Dermis blood vessel endothelial cell (primary cell): ENCODE measurements at places on chromosomes 3 and 15.

- DNase-seq = no peak
These were observed 13.5 kb downstream of the CCPG1 start for GRCh38 chr15:55394694-55395093.

GRCh38 chr3:157094301-157094700, 65.6 kb downstream of the CCNL1 start:
- DNase-seq = no peak

GRCh38 chr3:36060950-36061349, 319.4 kb upstream of the STAC start:
- no peak for DNase-seq

GRCh38 chr15:70698426-70698825, 64.9 kb downstream of the UACA start:
- DNase-seq = peak; percentile 67

- no peak for DNase-seq
These were observed 32.8 kb upstream of the TSEN2 start for GRCh38 chr3:12451481-12451880.

DNA sequence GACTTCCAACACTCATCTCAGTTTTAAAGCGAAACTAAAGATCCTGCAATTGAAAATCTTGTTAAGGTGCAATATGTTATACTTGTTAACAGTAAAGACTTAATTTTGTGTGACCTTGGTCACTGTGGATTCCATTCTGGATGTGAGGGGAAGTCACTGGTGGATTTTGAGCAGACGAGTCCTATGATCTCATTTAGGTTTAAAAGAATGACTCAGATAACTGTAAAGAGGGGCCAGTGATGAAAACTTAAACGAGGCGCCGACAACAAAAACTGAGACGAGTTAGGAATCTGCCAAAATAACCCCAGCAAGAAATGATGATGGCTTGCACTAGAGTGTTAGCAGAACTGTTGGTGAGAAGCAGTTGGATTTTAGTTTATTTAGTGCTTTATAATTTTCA, 56.5 kb downstream of the LRRC28 start:
- DNase-seq = peak; percentile 7

DNA sequence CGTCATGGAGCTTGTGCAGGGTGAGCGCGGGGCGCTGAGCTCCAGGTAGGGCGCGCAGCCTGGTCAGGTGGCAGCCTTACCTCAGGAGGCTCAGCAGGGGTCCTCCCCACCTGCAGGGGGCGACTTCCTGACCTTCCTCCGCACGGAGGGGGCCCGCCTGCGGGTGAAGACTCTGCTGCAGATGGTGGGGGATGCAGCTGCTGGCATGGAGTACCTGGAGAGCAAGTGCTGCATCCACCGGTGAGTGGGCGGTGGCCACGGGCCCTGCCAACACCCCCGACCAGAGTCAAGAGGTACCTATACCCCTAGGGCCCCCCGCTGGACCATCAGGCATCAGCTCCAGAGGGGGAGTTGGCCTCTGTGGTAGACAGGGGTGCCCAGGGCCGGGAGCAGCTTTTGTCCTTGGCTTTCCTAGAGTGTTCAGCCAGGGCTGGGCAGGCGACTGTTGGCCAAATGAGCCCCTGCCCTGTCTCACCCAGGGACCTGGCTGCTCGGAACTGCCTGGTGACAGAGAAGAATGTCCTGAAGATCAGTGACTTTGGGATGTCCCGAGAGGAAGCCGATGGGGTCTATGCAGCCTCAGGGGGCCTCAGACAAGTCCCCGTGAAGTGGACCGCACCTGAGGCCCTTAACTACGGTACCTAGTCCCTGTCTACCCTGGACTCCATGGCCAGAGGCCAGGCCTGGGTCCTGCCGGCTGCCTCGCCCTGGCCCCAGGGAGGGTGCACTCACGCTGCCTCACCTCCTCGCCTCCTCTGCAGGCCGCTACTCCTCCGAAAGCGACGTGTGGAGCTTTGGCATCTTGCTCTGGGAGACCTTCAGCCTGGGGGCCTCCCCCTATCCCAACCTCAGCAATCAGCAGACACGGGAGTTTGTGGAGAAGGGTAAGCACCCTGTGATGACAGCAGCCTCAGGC, 9.1 kb downstream of the FES start:
- no peak for DNase-seq

GRCh38 chr3:23073724-23074305, 129.3 kb upstream of the UBE2E2 start:
- no peak for DNase-seq

DNA sequence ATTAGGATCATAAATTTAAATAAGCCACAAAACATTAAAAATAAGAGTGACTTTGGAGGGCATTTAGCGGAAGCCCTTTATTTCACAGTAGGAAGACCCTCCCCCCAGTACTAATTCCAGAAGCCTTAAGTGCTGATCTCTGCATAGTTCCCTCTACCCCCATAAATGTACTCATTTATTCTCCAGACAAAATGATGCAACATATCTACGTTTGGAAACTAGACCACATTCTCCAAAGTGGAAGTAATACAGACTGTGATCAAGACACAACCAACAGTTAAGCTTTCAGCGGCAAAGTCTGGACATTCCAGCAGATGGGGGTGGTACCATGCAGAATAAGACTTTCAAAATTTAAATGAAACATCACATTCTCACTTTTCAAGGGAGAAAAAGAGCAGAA, 44.8 kb upstream of the RPS17 start:
- DNase-seq = no peak

DNA sequence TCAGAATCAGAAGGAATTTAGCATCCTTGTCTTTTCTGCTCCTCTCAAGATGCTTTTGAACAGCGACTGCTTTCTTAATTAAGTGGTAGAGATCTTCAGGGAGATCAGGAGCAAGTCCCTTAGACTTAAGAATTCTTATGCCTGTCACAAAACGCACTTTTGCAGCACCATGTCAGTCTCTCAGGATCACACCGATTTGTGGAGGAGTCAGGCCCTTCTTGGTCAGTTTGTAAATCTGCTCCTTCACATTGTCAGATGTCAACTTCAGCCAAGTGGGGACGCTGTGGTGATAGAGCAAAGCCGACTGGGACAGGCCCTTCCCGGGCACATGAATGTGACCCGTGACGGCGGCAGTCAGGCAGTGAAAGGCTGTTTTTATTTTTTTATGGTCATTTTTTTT, 35.7 kb upstream of the MYZAP start:
- no peak for DNase-seq

DNA sequence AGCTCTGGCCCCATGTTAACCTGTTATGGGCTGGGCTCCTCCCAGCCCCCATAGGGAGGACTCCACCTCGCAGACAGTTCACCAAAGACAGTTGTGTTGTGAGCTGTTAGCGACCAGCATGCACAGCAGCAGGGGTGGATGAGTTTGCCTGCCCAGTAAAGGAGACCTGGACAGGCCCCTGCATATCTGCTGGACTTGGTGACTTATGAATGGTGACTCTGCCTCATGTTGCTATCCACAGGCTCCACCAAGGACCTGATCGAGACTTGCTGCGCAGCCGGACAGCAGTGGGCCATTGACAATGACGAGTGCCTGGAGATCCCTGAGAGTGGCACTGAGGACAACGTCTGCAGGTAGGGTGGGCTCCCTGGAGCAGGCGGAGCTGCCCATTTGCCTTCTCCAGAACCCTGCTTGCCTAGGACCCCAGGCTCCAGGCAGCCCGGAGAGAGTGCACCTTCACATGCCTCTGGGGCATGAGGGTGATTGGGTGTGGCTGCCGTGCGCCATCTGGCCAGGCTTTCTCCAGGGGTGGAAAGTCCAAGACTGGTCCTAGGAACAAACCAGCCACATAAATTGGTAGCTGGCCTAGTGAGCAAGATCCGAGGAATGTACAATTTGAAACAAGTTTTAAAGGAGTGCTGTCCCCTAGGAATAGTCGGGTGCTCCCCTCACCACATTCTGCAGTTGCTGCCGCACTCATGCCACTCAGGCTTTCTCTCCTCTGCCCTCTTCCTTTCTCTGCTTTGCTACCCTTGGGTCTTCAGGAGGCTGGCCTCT, 59.1 kb downstream of the FBLN2 start:
- no peak for DNase-seq

DNA sequence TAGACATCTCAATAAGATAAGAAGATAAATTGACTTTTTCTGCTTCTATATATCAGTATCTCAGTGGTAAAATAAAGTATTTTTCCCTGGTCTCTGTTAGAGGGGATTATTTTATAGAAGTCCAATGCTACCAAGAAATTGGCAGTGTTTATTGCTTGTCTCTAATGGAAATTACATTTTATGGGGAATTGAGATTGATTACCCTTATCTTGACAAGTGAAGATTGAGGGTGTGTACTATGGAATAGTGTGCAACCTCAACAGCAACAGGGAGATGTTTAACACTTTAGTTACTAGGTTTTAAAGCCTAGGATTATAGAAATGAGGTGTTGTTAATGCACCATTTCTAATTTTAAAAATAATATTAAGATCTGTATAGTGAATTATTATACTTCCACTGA, 154.8 kb upstream of the ROBO1 start:
- no peak for DNase-seq

GRCh38 chr15:64274341-64274950, 81.5 kb downstream of the CSNK1G1 start:
- no peak for DNase-seq

GRCh38 chr3:158809642-158810041, 7.8 kb downstream of the MFSD1 start:
- no peak for DNase-seq

- no peak for DNase-seq
These were observed 21.8 kb downstream of the TRIM42 start for GRCh38 chr3:140699516-140700231.

DNA sequence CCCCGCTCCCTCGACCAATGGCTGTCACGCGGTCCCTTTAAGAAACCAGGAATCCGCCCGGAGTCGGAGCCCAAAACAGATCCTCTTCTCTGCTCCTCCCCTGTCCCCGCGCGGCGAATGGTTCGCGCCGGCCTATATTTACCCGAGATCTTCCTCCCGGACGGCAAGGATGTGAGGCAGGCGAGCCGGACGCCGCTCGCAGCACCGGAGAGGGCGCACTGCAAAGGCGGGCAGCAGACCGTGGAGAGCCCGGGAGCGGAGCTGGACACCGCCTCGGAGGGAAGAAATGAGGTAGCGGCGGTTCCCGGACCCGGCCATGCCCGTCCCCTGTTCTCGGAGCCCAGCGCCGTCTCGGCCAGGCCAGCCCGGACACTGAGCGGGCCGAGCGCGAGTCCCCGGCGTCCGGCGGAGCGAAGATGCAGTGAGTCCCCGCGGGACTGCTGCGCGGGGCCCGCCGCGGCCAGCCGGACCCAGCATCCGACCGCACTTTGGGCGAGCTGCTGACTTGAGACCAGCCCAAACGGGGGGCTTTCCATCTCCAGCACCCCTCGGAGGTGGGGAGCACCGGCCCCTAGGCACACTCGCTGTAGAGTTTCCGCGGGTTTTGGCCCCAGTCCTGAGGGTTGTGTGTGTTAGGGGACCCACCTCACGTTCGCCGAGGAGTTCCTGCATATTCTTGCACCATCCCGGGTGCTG, at the start of gene FAM43A:
Gene FAM43A (plus strand): TSS at position 166 of the 696 bp plus-strand sequence. CDS start 944 bp downstream, outside the sequence.
- peak; percentile 98 for DNase-seq

- peak; percentile 21 for DNase-seq
These were observed 233.5 kb upstream of the AGTR1 start for GRCh38 chr3:148464246-148464645.

DNA sequence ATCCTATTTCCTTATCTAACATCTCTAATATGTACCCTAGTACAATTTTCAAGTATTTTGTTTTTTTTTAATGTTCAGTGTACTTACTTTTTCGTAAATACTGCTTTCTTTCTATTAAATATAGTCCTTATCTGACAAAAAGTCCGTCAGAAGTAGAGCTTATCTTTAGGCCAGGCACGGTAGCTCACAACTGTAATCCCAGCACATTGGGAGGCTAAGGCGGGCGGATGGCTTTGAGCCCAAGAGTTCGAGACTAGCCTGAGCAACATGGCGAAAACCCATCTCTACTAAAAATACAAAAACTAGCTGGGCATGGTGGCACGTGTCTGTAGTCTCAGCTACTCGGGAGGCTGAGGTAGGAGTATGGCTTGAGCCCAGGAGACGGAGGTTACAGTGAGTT, 41.1 kb downstream of the USP3 start:
- no peak for DNase-seq

GRCh38 chr3:185330238-185330637, 32.7 kb upstream of the MAP3K13 start:
- no peak for DNase-seq

DNA sequence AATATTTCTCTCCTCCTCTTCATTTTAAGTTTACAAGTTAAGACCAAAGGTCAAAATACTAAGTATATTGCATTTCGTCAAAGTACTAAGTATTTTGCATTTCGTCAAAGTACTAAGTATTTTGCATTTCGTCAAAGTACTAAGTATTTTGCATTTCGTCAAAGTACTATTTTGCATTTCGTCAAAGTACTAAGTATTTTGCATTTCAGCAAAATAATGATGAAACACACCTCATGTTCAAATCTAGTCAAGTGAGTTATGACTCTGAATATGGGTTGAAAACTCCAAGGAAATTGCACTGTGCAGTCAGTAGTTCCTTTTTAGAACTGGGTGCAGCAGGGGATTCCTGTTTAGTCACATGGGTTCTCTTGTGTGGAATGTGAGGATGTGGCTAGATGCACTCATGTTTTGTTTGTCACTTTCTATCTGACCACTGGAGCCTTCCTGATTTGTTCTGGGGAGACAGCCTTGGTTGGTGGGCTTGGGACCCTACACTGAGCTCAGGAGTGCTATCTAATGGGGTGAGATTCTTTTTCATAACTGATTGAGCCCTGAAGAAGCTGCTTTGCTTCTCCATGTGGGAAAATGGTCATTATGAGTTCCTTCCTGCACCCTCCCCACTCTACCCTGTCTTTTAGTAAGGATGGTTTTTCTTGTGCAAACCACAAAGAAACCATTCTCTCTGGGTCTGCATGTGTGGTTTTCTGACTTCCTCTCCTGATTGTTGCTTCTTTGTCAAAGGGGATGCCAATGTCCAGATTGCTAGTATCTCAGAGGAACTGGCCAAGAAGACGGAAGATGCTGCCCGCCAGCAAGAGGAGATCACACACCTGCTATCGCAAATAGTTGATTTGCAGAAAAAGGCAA, 73.4 kb downstream of the CCK start:
- DNase-seq = peak; percentile 16

- no peak for DNase-seq
These were observed 8.9 kb downstream of the INSYN1 start for GRCh38 chr15:73744293-73744692.

GRCh38 chr3:94460931-94461330, 398.1 kb downstream of the NSUN3 start:
- no peak for DNase-seq

DNA sequence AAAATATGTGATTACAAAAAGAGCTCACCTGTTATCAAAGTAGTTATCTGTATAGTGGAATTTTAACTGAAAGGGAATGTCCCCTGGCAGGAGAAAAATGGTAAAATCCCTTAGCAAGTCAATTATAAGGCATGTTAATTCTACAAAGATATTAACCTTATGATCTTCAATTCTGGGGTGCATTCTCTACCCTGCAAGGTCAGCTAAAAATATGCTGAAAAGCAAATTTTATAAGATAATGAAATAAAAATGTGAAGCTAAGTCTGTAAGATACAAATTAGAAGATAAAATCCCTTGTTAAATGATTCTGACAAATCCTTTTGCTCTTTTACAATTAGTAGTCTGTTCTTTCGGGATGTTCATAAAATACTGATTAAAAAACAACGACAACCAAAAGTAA, 109.8 kb downstream of the BBX start:
- DNase-seq = no peak
